Activated CD8-positive, alpha-beta memory T cell treated with anti-CD3 and anti-CD28 coated beads, Interleukin-2, amount 10 ng/mL, durations not matched to agents 7 days and 5 days (primary cell): ENCODE measurements at places on chromosomes 4 and X.

DNA sequence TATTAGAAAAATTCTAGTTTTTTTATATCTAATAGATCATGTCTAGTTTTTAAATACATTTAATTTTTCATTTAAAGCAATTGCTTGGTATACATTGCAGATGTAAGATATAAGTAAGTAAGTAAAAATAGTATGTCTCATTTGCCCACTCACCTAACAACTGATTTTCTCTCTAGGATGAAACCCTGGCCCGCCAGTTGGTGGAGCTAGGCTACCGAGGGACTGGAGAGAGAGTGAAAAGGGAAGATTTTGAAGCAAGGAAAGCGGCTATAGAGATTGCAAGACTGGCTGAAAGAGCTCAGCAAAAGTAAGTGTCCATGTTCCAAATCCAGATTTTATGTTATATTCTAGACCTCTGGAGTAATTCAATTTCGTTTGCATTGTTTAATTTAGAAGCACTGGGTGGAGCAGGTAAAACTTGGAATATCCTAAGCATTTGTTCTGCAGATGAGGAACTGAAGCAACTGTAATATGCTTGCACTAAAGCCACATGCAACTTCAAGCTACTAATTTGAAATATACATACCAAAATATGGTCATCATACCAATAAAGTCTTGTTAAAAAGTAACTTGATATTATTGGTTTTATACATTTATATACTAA is 27.1 kb downstream of the CFAP299 start:
- DNase-seq = peak; percentile 67

- DNase-seq = no peak
Measured at GRCh38 chr4:159428975-159429692, 326.3 kb downstream of the RAPGEF2 start.

- no peak for DNase-seq
Measured at GRCh38 chr4:99028187-99028586, 32.7 kb downstream of the METAP1 start.

GRCh38 chr4:76993787-76994641 is 44.5 kb downstream of the SEPTIN11 start:
- peak; percentile 71 for DNase-seq

DNA sequence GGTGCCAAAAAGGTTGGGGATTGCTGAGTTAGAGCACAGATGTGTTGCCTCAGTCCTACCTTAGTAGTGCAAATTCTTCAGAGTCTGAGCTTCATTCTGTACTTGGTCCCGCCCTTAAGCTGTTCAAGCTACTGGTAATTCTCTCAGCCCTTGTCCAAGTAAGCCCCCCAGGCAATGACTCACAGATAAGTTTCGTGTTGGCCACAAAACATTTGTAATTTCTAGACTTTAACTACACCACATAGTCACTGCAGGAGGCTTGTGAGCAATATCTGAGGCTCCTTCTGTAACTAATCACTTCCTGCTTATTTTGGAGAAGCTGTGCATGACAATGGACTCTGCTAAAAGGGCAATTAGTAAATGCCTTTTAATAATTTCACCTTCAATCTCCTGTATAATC is 1420.5 kb downstream of the PCDH7 start:
- no peak for DNase-seq

DNA sequence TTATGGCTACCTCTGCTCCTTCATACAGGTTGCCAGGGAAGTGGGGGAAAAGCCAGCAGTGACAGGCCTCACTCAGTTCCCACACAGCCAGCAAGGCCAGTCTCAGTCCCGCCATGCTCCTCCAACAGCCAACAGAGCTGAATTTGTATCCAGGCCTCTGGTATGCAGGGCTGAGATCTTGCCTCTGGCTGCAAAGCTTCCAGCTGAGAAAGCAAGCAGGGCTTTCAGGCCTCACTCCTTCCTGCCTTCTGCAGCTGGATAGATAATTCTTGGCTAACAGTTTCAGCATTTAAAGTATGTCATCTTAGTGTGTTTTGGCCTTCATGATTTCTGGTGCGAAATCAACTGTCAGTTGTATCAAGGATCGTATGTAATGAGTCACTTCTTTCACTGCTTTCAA is 103.6 kb downstream of the GNL3L start:
- no peak for DNase-seq

DNA sequence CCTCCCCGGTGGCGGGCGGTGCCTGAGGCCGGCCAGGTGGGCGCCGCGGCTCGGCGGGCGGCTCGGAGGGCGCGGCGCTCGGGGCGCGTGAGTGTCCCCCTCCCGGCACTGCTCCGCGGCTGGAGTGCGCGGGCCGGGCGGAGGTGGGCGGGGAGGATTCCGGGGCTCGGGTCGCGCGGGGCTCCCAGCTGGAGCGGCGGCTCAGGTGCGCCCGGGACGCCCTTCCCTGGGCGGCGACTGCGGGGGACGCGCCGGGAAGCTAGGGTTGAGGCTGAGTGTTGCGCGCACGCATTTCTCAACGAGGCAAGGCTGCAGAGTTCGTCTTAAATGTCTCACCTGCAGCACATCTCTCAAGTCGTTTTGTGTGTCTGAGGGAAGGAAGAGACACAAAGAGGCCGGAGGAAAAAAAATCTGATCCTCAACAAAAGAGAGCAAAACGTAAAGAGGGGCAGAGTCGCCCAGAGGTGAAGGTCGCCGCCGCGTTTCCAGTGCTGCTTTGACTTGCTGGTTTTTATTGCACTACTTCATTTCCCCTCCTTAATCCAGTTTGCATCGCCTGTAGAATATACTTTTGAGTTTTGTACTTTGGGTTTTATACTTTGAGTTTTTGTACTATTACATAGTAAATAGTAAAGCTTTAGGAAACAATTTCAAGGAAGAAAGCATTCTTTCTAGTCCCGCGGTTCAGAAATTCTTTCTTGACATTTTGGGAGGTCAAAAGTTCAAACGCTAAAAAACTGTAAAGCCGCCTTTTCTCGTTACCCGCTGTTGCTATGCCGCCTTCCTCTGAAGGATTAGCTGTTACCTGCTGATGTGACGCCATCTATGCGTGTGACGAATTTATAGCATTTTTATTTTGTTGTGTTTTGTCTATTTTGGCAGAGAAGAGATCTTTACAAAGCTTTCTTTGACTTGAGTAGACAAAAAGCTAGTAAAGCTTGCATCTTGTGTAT is 106.5 kb upstream of the STOX2 start:
- DNase-seq = no peak

DNA sequence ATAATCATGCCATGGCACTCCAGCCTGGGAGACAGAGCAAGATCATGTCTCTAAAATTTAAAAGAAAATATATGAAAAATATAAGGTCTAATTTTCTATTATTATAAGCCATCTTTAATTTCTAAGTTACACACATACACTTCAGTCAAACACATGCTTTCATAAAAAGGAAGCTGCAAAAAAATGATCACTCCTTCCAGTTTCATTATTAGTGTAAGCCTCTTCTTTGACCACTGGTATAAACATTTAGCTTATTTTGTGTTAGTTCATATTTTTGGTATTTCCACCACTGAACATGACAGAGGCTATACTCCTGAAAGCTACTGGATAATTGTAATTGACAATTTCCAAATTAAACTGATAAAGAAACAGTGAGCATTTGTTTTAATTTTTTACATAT is 163.3 kb upstream of the USP38 start:
- DNase-seq = no peak

DNA sequence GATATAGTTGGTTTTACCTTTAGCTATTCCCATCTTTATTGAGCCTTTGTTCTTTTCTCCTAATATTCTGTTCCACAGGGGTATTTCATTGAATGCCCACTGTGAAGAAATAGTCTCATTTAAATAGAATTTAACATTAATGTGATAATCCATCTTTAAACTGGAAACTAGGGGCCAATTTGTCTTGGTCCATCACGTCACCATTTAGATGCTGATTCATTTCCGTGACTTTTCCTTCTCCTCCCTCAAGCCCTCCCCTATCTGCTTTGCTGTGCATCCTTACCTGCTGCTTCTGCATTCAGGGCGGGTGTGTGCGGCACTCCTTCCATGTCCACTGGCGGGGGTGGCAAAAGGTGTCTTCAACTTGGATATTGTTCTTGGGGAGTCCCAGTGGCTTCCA is 241.1 kb downstream of the FBXW7 start:
- no peak for DNase-seq

- no peak for DNase-seq
Measured at GRCh38 chr4:8392591-8393190, 47.8 kb downstream of the ACOX3 start.

DNA sequence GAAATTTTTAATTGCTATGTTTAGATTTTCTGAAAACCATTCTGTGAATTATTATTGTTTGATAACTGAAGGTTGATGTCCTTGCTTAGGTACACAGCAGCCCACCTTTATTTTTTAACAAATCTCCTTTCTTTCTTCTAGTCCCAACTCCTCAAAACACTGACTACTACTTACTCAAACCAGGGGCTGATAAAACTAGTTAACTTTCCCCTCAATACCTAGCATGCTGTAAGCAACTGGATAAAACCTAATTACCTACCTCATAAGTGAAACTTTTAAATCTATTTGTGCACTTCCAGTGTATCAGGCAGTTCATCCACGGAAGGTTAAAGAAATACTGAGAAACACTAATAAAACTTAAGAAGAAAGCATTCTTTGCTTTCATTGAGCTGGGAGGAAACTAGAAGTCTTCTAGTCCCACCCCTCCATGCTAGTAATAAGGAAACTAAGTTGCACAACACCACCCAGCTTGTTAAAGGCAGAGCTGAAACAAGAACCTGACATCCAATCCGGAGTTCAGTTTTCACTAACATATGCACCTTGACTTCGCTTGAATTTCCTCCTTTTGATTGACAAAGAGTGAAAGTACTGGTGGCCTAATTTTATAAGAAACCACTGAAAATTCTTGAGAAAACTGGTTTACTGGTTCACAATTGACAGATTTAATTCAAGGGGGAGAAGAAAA is 180.2 kb upstream of the TET2 start:
- DNase-seq = peak; percentile 67

DNA sequence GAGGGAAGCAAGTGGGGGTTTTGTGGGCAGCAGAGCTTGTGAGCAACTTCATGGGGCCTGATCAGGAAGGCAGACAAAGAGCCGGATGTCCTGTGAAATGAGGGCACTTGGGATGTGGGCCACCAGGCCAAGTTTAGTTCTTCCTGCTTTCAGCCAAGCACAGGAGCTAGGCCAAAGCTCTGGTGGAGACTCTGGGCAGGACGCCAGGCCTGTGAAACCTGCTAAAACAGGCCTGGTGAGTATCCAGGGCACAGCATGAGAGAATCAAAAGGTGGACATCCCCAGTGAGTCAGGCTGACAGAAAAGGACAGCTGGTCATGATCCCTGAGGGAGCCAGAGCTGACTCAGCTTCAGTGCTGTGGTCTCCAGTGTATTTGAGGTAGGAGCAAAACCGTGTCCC is 95.7 kb downstream of the NPNT start:
- no peak for DNase-seq

GRCh38 chr4:62495032-62495431 is 1294.9 kb downstream of the ADGRL3 start:
- DNase-seq = no peak

GRCh38 chr4:80011636-80012236 is 61.3 kb downstream of the ANTXR2 start:
- no peak for DNase-seq

- DNase-seq = no peak
Measured at GRCh38 chr4:124904723-124905388, 192.3 kb upstream of the ANKRD50 start.
